Adrenal gland (tissue), 19 donors: ENCODE measurements at places on chromosomes 3 and 15. TPM values are rescaled to one million over a fixed set of nuclear protein-coding genes. Genes with fewer than 3 reads are reported as not detected.
A peak's percentile ranks its signal among the peaks of the same experiment; 100 is the strongest.

GP5 gene
- polyA plus RNA-seq: not detected

RRP9 gene
- 32.7 TPM for polyA plus RNA-seq

DNA sequence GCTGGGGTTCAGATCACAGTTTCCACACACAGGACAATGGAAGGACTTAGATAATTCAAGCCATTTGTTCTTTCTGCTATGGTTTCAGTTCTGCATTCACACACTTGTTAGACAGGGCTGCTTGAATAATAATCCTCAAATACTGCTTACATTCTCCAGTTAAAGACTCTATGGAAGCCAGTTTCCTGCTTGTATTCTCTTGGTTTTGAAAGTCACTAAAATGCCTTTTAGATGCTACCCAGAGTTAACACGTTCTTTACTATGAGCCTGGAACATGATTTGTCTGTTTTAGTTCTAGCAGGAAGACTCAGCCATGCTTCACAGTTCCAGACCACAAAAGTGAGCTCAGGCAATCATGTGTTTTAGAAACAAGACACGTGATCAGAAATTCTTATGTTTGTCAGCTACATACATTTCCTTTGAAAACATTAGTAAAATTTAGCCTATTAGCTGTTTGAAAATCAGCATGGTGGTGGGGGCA, 152.4 kb downstream of the LEKR1 start:
- H3K27me3 ChIP-seq: no peaks in the 10 kb centered on the region
- no peak for DNase-seq
- H3K27ac ChIP-seq: peak overlapping the region; percentile 6
- no peak overlapping the region for H3K4me3 ChIP-seq
- no peaks in the 10 kb centered on the region for H3K36me3 ChIP-seq

DNA sequence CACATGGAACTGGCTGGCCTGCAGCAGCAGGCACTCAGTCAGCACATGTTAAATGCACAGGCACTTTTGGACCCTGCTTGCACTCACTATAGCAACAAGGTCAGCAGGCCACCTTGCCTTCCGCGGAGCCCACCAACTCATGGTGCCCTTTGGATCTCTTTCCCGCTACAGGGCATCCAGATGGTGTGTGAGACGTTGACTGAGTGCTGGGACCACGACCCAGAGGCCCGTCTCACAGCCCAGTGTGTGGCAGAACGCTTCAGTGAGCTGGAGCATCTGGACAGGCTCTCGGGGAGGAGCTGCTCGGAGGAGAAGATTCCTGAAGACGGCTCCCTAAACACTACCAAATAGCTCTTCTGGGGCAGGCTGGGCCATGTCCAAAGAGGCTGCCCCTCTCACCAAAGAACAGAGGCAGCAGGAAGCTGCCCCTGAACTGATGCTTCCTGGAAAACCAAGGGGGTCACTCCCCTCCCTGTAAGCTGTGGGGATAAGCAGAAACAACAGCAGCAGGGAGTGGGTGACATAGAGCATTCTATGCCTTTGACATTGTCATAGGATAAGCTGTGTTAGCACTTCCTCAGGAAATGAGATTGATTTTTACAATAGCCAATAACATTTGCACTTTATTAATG, 85.0 kb downstream of the TGFBR2 start:
- DNase-seq: no peak
- H3K27ac ChIP-seq: no peak overlapping the region
- H3K4me3 ChIP-seq: no peak overlapping the region
- H3K4me1 ChIP-seq: peaks cover 29% of the 10 kb centered on the region

GRCh38 chr3:197234947-197235914, 63.2 kb downstream of the DLG1 start:
- no peak for DNase-seq
- H3K27ac ChIP-seq: no peak overlapping the region
- no peaks in the 10 kb centered on the region for H3K27me3 ChIP-seq
- no peaks in the 10 kb centered on the region for H3K4me1 ChIP-seq
- no peak overlapping the region for H3K4me3 ChIP-seq

ZBTB47 gene
- 23.6 TPM for polyA plus RNA-seq

UPK1B gene
- not detected for polyA plus RNA-seq

- no peaks in the 10 kb centered on the region for H3K4me1 ChIP-seq
- H3K27ac ChIP-seq: no peak overlapping the region
- H3K4me3 ChIP-seq: no peak overlapping the region
- H3K36me3 ChIP-seq: no peaks in the 10 kb centered on the region
These were observed 12.1 kb downstream of the TMPRSS7 start for GRCh38 chr3:112046599-112046998.

CCR9 gene
- not detected for polyA plus RNA-seq

- DNase-seq: no peak
- H3K27ac ChIP-seq: peak overlapping the region; percentile 89
- H3K36me3 ChIP-seq: peaks cover 7% of the 10 kb centered on the region
- H3K4me3 ChIP-seq: peak overlapping the region; percentile 74
- no peaks in the 10 kb centered on the region for H3K27me3 ChIP-seq
- H3K4me1 ChIP-seq: peaks cover 10% of the 10 kb centered on the region
These were observed 29.7 kb downstream of the EFCAB12 start for GRCh38 chr3:129398803-129399144.

- no peaks in the 10 kb centered on the region for H3K27me3 ChIP-seq
- H3K4me1 ChIP-seq: no peaks in the 10 kb centered on the region
- H3K4me3 ChIP-seq: no peak overlapping the region
- DNase-seq: no peak
- no peaks in the 10 kb centered on the region for H3K36me3 ChIP-seq
These were observed 22.6 kb downstream of the CCRL2 start for GRCh38 chr3:46429671-46430070.

DNA sequence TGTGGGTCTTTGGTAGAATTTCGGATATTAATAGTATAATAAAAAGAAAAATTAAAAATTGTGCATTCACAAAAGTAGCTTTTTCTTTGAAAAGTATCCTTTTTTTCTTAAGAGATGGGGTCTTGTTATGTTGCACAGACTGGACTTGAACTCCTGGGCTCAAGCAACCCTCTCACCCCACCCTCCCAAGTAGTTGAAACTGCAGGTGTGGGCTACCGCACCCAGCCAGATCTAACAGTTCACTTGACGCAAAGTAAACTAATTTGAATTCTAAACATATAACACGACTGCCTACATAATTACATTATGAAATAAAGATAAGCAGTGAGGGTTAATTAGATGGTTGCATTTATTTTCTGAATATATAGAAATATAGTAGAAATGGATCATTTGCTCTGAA, 10.7 kb downstream of the FAM98B start:
- H3K36me3 ChIP-seq: no peaks in the 10 kb centered on the region
- H3K4me3 ChIP-seq: no peak overlapping the region
- H3K27ac ChIP-seq: no peak overlapping the region
- no peaks in the 10 kb centered on the region for H3K27me3 ChIP-seq
- H3K4me1 ChIP-seq: peaks cover 7% of the 10 kb centered on the region

DNA sequence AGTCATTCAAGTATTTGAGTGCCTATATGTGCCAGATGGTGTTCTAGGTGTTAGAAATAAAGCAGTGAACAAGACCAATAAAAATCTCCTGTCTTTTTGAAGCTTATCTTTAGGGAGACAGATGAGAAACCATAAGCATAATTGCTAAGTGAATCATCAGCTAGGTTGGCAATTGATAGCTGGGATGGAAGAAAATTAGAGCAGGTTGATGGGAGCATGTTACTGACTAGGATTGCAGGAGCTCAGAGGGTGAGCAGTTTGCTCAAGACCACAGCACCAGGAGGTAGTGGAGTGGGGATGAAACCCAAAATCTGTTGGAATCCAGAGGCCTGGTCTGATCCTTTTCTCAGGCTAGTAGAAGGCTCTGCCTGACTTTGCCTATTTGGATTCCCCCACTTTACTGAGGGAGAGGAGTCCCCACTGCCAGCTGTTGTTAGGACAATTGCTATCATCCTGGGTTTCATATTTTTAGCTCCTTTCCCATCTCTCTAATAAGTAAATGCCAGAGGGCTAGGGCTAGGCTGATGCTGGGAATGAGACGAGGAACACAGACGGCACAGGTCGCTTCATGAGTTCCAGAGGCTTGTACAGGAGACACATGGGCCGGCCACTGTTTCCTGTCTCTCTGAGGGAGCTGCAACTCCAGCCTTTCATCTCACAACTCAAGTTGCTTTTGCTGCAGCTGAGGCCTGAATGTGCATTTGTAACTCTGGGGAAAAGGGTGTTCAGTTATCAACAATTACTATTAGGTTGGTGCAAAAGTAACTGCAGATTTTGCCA, 102.9 kb downstream of the CACNA1D start:
- no peak for DNase-seq
- H3K4me3 ChIP-seq: no peak overlapping the region
- no peaks in the 10 kb centered on the region for H3K27me3 ChIP-seq
- H3K36me3 ChIP-seq: no peaks in the 10 kb centered on the region
- no peak overlapping the region for H3K27ac ChIP-seq

DNA sequence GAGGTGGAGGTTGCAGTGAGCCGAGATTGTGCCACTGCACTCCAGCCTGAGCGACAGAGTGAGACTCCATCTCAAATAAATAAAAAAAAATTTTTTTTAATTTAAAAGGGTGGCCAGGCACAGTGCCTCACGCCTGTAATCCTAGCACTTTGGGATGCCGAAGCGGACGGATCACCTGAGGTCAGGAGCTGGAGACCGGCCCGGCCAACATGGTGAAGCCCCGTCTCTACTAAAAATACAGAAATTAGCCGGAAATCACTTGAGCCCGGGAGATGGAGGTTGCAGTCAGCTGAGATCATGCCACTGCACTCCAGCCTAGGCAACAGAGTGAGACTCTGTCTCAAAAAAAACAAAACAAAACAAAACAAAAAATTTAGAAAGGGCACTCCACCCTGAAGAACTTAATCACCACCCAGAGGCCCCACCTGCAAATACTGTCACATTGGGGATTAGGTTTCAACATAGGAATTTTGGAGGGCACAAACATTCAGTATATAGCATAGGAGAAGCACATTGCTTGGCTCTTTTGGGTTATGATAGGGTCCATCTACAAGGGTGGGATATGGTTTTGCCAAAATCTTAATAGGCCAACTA, 7.1 kb upstream of the YEATS2 start:
- H3K27me3 ChIP-seq: no peaks in the 10 kb centered on the region
- H3K4me3 ChIP-seq: no peak overlapping the region
- no peak for DNase-seq
- no peaks in the 10 kb centered on the region for H3K4me1 ChIP-seq

DNA sequence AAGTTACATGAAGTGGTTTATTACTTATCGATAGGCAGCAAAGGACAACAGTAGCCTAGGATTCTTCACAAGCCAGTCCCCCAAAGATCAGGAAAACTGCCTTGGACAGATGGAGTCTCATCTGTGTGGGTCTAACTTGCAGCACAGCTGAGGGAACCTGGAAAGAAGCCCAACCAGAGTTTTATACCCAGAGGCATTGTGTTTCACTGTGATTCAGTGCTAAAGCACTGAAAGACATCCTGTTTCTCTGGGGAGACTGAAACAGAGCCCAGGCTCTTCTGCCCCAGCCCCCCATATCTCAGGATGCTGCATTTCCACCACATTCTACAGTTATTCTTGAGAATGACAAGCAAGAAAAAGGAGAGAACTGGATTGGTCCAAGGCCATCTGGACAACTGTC, 48.2 kb upstream of the PYDC2 start:
- no peaks in the 10 kb centered on the region for H3K36me3 ChIP-seq
- H3K4me3 ChIP-seq: no peak overlapping the region
- no peak for DNase-seq
- peaks cover 3% of the 10 kb centered on the region for H3K4me1 ChIP-seq

GNAT1 gene
- polyA plus RNA-seq: not detected

- H3K4me3 ChIP-seq: peak within 1 kb of the TSS; percentile 71
- no peaks in the 10 kb centered on the region for H3K27me3 ChIP-seq
- H3K27ac ChIP-seq: no peak within 1 kb of the TSS
- no peaks in the 10 kb centered on the region for H3K36me3 ChIP-seq
- peaks cover 3% of the 10 kb centered on the region for H3K4me1 ChIP-seq
These were observed at the start of gene NDN for GRCh38 chr15:23687143-23687470. NDN (minus strand) TSS chr15:23687305; CDS start chr15:23687217, 88 bp downstream.

- H3K4me3 ChIP-seq: no peak overlapping the region
- H3K27ac ChIP-seq: no peak overlapping the region
- no peaks in the 10 kb centered on the region for H3K36me3 ChIP-seq
- no peaks in the 10 kb centered on the region for H3K4me1 ChIP-seq
- no peak for DNase-seq
- H3K27me3 ChIP-seq: no peaks in the 10 kb centered on the region
These were observed 52.4 kb downstream of the EIF4E3 start for GRCh38 chr3:71672807-71673206.

- H3K4me1 ChIP-seq: no peaks in the 10 kb centered on the region
- H3K36me3 ChIP-seq: peaks cover 26% of the 10 kb centered on the region
- DNase-seq: no peak
- H3K4me3 ChIP-seq: no peak overlapping the region
- H3K27ac ChIP-seq: no peak overlapping the region
These were observed 11.2 kb downstream of the PLA2G4B start for GRCh38 chr15:41849861-41850260.

GOLGA8J gene
- polyA plus RNA-seq: not detected

IGF2BP2 gene
- 24.7 TPM for polyA plus RNA-seq

DNA sequence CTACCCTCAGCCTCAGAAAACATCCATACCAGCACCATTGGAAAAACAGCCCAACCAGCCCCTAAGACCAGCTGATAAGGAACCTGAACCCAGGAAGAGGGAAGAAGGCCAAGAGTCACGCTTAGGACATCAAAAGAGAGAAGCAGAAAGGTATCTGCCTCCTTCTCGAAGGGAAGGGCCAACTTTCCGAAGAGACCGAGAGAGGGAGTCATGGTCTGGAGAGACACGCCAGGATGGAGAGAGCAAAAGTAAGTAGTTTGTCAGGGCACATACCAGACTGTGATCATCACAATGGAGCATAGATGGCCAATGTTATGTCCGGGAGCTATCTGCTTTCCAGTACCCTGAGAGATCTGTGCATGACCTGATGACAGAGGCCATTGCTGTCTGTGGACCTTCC, 31.0 kb upstream of the RBM5 start:
- H3K27me3 ChIP-seq: no peaks in the 10 kb centered on the region
- no peaks in the 10 kb centered on the region for H3K4me1 ChIP-seq
- no peak for DNase-seq
- H3K27ac ChIP-seq: no peak overlapping the region
- no peaks in the 10 kb centered on the region for H3K36me3 ChIP-seq
- H3K4me3 ChIP-seq: no peak overlapping the region
